ENCODE measurements at places on chromosomes 1 and 21.

- no peak for DNase-seq
Observed at GRCh38 chr1:221715321-221716169, 26.3 kb downstream of the DUSP10 start.

DNA sequence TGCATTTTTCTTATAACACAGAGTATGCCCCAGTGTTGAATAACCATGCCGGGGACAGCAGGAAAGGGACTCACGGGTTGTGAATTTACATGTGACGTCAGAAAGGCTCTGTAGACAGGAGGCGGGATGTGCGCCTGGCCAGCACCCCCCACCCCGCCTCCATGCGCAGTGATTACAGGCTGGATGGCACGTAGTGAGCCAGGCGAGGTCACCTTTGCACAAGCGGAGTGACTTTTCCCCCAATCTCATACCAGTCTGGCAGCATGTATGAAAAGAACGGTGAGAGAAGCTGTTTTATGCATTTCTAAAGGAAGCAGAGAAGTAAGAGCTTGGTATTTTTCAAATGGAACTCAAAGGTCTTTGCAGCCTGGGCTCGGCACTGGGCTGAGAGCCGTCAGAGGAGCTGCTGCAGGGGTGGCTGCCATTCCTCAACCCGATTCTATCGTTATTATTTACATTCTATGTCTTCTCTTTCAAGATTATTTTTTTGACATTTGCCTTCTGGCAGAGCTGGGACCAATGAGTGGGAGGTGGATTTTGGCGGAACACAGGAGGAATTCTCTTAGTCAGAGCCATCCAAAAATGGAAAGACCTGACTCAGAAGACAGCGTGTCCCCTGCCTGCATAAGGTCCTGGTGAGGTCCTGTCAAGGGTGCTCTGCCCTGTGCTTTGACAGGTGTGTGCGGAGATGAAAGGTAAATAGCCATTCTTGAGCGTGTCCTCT is 115.6 kb upstream of the SLC45A1 start:
- DNase-seq: no peak

DNA sequence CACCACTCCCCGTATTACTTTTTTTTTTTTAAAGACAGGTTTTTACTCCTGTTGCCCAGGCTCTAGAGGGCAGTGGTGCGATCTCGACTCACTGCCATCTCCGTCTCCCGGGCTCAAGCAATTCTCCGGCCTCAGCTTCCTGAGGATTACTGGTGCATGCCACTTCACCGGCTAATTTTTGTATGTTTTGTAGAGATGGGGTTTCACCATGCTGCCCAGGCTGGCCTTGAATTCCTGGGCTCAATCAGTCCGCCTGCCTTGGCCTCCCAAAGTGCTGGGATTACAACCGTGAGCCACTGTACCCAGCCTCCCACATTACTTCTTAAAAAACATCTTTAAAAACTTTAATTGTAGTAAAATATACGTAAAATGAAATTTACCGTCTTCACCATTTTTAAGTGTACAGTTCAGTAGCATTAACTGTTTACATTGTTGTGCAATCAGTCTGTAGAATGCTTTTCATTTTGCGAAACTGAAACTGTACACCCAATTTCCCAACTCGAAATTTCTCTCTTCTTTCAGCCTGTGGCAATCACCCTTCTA is 77.0 kb downstream of the ZMYM4 start:
- no peak for DNase-seq

DNA sequence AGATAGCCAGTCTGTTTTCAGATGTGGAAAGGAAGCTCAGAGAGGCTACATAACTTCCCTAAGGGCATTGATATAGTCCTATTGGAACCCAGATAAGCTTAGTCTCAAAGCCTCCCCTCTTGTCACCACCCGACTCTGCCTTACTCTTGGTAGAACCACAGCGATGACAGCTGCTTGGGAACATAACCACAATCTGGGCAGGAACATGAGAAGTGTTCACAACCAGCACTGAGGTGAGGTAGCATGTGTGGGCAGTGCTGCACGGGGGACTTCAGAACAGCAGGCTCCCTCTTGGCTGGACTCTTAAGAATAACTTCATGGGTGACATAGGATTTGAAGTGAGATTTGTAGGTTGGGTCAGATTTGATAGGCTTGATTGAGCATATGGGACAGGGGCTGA is 9.3 kb upstream of the S100A10 start:
- DNase-seq: no peak

DNA sequence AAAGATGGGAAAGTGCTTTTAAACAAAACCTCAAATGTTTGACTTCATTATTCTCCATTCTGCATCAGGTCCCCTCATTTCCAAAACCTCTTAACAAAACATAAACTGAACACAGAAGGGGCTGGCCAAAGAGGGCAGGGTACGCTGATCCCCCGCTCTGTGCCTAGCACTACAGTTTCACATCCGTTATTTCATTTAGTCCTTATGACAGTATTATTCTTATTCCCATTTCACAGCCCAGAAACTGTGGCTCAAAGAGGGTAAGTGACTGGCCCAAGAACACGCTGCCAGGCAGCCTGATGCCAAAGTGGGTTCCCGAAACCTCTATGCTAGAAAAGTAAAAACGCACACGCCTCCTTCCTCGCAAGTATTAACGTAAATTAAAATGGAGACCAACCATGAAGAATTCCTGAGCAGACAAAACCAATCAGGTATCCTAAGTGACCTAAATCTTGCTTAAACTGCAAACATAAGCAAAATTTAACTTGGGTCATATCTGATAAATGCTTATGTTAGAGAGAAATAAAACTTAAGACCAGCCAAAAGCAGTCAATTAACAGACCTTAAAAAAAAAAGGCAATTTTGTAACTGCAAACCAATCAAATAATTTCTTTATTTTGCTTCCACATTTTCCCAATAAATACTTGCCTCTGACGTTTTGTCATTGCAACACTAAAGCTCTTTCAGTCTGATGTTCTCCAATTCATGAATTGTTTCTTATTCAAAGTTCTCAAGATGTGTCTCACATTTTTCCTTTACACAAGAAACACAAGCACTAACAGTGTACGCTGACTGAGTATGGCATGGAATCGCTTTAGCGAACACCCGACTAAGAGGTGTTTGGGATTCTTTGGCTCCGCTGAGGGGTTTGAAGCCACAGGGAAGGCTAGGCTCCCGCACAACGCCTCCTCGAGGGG is 653 bp downstream of the CASP9 start:
- DNase-seq: no peak
